ENCODE measurements at places on chromosomes 1 and 21. TPM values are rescaled to one million over a fixed set of nuclear protein-coding genes. Genes with fewer than 3 reads are reported as not detected.

SERTAD4 gene
- total RNA-seq: not detected

KRTAP12-2 gene
- not detected for total RNA-seq

ARHGAP30 gene
- total RNA-seq: 331 TPM

AMY2A gene
- not detected for total RNA-seq

LCE2B gene
- not detected for total RNA-seq

PHF13 gene
- 17.2 TPM for total RNA-seq

GRCh38 chr1:198443365-198444233 is 96.9 kb downstream of the ATP6V1G3 start:
- H3K4me1 ChIP-seq: peaks cover 4% of the 10 kb centered on the region
- H3K4me3 ChIP-seq: no peak overlapping the region
- H3K36me3 ChIP-seq: no peaks in the 10 kb centered on the region

GRCh38 chr1:4665456-4665855 is 11.0 kb downstream of the AJAP1 start:
- H3K27me3 ChIP-seq: peaks cover 2% of the 10 kb centered on the region
- H3K27ac ChIP-seq: no peak overlapping the region
- no peak for DNase-seq
- H3K4me3 ChIP-seq: no peak overlapping the region

GRCh38 chr1:167659450-167659849 is 29.4 kb downstream of the RCSD1 start:
- peaks cover 55% of the 10 kb centered on the region for H3K4me1 ChIP-seq
- no peak overlapping the region for H3K4me3 ChIP-seq
- H3K36me3 ChIP-seq: peaks cover 73% of the 10 kb centered on the region
- DNase-seq: no peak
- no peak overlapping the region for H3K27ac ChIP-seq

- no peak overlapping the region for H3K4me3 ChIP-seq
- no peak for DNase-seq
- H3K27ac ChIP-seq: no peak overlapping the region
Measured at GRCh38 chr1:57360846-57361407, 62.9 kb downstream of the DAB1 start.

- no peak overlapping the region for H3K27ac ChIP-seq
- H3K36me3 ChIP-seq: no peaks in the 10 kb centered on the region
- H3K4me3 ChIP-seq: no peak overlapping the region
- DNase-seq: no peak
Measured at GRCh38 chr1:219151467-219151866, 22.2 kb upstream of the LYPLAL1 start.

DNA sequence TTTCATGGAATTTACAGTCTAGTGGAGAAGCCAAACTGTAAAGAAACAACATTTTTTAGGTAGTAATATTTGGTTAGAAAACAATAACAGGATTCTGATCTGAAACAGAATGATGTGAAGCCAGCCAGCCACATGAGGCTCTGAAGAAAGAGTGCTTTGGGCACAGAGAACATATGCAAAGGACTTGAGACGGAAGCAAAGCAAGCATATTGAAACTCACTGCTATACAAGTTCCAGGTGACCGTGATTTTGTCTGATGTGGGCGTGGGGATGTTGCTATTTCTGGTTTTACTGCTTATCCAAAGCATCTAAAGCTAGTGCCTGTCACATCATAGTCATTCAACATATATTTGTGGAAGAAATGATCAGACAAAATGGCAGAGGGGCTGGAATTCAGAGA is 14.7 kb downstream of the CRP start:
- H3K4me1 ChIP-seq: no peaks in the 10 kb centered on the region
- no peak overlapping the region for H3K27ac ChIP-seq
- DNase-seq: no peak
- no peak overlapping the region for H3K4me3 ChIP-seq

DNA sequence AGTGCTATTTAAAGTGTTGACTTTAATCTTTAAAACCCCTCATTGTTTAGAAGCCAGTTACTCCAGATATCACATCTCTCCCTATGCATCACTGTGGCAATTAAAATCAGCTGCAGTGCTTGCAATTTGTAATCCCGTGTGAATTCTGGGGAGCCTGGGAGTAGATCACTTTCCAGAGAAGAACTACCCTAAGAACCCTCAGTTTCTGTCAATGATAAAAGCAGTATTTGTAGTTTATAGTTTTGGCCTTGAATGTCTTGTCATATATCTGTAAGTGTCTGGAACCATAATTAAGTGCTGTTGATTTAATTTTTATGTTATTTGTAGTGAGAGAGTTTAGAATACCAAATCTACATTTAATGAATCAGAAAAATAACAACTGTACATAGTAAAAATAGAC is 5.5 kb upstream of the SPAG17 start:
- no peaks in the 10 kb centered on the region for H3K27me3 ChIP-seq
- no peak for DNase-seq
- H3K4me1 ChIP-seq: no peaks in the 10 kb centered on the region
- H3K27ac ChIP-seq: no peak overlapping the region
- no peaks in the 10 kb centered on the region for H3K36me3 ChIP-seq

- no peaks in the 10 kb centered on the region for H3K27me3 ChIP-seq
- H3K36me3 ChIP-seq: no peaks in the 10 kb centered on the region
- no peak overlapping the region for H3K4me3 ChIP-seq
- H3K27ac ChIP-seq: no peak overlapping the region
Measured at GRCh38 chr1:247444571-247444970, 13.3 kb downstream of the OR2B11 start.

DNA sequence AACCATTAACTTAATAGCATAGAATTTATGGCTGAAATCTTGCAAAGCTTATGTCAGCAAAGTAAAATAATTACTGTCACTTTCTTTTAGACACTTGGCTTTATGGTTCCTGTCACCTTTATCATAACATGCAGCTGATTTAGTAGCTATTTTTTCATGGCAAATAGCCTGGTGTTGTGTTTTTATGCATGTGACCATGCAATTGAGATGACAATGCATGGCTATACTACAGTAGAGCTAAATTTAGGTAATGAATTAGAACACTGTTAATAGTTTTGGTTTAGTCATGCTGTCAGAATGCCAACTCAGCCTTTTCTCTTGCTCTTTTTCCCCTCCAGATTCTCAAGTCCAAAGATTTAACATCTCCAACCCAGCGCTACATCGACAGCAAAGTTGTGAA is 88.6 kb downstream of the TGFB2 start:
- no peak overlapping the region for H3K27ac ChIP-seq
- no peaks in the 10 kb centered on the region for H3K36me3 ChIP-seq

DNA sequence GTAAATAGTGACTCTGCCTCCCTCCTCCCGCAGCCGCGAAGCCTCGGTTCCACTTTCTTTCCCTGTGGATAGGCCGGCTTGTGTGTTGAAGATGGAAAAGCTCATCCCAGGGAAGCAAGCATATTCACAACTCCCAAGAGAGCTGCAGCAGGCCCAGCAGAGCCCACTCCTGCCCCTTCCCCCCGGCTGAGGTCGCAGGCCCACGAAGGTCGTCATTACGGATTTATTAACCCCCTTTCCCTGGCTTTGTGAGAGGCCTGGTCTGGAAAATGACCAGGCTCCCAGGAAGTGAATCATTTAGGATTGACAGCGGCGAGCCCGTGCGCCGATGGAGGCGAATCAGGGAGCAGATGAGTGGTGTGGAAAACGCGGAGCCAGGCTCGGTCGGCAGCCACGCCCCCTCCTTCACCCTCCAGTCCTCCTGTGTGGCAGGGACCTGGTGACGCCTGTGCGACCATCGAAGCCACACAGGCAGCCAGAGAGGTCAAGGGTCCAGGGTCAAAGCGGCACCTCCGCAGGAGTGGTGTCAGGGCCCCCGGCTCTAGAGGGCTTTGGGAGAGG is 93.4 kb downstream of the PRDM16 start:
- H3K27me3 ChIP-seq: peaks cover 7% of the 10 kb centered on the region
- no peaks in the 10 kb centered on the region for H3K36me3 ChIP-seq
- H3K27ac ChIP-seq: no peak overlapping the region
- no peak for DNase-seq

GRCh38 chr21:30577766-30578165 is 12.4 kb downstream of the KRTAP22-2 start:
- H3K4me1 ChIP-seq: no peaks in the 10 kb centered on the region
- H3K4me3 ChIP-seq: no peak overlapping the region
- H3K27ac ChIP-seq: no peak overlapping the region
- H3K27me3 ChIP-seq: no peaks in the 10 kb centered on the region
- no peaks in the 10 kb centered on the region for H3K36me3 ChIP-seq

DNA sequence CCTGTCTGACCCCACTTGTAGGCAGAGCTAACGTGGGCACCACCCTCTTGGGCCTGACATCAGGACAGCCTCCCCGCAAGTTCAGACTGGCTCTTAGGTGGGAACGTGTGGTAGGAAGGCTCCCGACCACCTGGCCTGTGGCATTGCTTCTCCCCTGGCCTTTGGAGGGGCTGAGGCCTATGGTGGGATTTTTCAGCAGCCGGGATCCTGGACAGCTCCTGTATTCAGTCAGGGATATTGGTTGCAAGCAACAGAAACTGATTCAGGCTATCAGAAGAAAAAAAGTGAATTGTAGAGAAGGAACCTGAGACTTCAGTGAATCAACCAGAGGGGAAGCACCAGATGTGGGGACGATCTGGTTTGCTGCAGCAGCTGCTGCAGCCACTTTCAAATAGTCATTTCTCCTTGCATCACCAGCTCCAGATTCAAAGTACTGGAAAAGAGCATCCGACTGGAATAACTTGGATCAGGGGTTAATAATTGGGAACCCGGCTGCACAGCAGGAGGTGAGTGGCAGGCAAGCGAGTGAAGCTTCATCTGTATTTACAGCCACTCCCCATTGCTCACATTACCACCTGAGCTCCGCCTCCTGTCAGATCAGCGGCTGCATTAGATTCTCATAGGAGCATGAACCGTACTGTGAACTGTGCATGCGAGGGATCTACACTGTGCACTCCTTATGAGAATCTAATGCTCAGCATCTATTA is 5.9 kb downstream of the RNF186 start:
- H3K27me3 ChIP-seq: peaks cover 3% of the 10 kb centered on the region
- no peaks in the 10 kb centered on the region for H3K36me3 ChIP-seq
- no peak overlapping the region for H3K27ac ChIP-seq

GRCh38 chr1:8249838-8250237 is 68.1 kb upstream of the SLC45A1 start:
- DNase-seq: no peak
- no peak overlapping the region for H3K27ac ChIP-seq
- H3K4me3 ChIP-seq: no peak overlapping the region
- H3K36me3 ChIP-seq: no peaks in the 10 kb centered on the region
- no peaks in the 10 kb centered on the region for H3K27me3 ChIP-seq
- peaks cover 5% of the 10 kb centered on the region for H3K4me1 ChIP-seq

DNA sequence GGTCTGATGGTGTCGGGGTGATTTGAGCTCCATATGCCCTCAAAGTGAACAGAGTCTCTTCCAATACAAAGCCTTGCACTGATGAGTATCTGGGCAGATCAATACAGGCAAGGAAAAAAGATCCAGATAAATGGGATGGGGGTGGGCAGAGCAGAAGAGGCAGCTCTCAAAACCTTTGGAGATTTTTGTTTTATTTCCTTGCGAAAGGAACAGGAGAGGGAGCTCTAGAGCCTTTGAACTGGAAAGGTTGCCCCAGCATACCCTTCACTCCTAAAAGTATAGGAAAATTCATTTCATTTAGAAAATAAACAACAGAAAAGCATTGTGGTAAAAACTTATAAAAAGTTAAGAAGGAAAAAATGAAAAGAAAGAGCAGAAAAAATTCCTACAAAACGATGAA is 31.4 kb upstream of the OLIG2 start:
- no peaks in the 10 kb centered on the region for H3K36me3 ChIP-seq
- no peak overlapping the region for H3K4me3 ChIP-seq
- no peak overlapping the region for H3K27ac ChIP-seq
- no peak for DNase-seq
